ENCODE measurements at places on chromosomes 2 and 18. TPM values are rescaled to one million over a fixed set of nuclear protein-coding genes. Genes with fewer than 3 reads are reported as not detected.

Gene KYNU
- 1.2 TPM for total RNA-seq

Gene CROCC2
- total RNA-seq = not detected

Gene FSHR
- not detected for total RNA-seq

Gene RNU2-63P
- 88.5 TPM for total RNA-seq

All from epithelial cell of umbilical artery (primary cell).